Naive thymus-derived CD8-positive, alpha-beta T cell (primary cell): ENCODE measurements at places on chromosomes 6 and 20.

- DNase-seq: no peak
- no peaks in the 10 kb centered on the region for H3K36me3 ChIP-seq
- H3K27me3 ChIP-seq: peaks cover 11% of the 10 kb centered on the region
- no peak overlapping the region for H3K4me3 ChIP-seq
- no peak overlapping the region for H3K27ac ChIP-seq
Measured at GRCh38 chr6:137145421-137145820, 28.0 kb downstream of the IL22RA2 start.

DNA sequence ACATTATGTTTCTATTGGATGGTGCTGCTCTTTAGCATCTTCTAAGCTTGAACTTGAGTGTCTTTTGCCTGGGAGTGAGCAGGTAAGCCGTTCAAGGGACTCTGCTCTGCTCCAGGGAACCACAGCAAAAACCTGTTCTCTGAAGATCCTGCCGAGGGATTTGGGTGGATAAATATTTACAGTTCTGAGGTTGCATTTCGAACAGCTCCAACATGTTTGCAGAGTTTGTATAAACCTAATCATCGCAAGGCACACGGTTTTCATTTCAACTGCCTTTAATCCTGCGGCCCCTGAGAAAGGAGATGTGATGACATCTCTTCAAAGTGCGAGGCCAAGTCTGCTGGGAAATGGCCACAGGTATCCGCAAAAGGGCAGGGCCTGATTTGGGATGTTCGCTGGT is 293.4 kb downstream of the TFAP2C start:
- DNase-seq: no peak
- no peaks in the 10 kb centered on the region for H3K36me3 ChIP-seq
- no peak overlapping the region for H3K4me3 ChIP-seq
- peaks cover 49% of the 10 kb centered on the region for H3K27me3 ChIP-seq
- no peak overlapping the region for H3K27ac ChIP-seq

DNA sequence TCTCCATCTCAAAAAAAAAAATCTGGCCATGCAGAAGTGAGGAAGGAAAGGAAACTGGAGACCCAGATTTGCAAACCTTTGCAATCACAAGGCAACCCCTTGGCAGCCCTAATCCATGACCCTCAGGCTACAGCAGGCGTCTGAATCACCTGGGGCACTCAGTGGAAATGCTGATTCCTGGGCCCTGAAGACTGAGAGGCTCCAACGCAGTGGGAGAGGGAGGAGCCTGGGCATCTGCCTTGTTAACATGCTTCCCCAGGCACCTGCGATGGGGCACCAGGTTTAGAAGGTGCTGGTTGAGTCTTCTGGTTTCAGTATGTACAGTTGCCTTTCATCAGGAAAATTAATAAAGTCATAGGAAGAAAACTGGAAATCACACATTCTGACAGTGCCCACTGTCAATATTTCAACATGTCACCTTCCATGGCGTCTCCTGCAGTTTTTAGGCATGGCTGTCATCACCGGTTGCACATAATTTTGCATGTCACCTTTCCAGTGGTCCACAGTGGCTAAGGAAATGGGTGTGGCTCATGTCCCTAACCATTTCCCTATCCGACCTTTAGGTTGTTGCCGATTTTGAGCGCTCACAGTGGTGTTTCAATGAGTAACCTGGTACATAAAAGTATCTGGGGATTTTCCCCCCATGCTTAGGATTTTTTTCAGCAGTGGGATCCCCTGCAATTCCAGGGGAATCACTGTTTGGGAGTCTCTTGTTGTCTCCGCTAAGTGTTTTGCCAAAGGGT is 56.9 kb downstream of the PREX1 start:
- peak overlapping the region; percentile 97 for H3K27ac ChIP-seq
- H3K4me3 ChIP-seq: no peak overlapping the region
- peaks cover 99% of the 10 kb centered on the region for H3K4me1 ChIP-seq
- no peaks in the 10 kb centered on the region for H3K36me3 ChIP-seq
- no peaks in the 10 kb centered on the region for H3K27me3 ChIP-seq

- DNase-seq: peak; percentile 56
- H3K27me3 ChIP-seq: no peaks in the 10 kb centered on the region
- peak overlapping the region; percentile 91 for H3K27ac ChIP-seq
- no peaks in the 10 kb centered on the region for H3K36me3 ChIP-seq
- peaks cover 5% of the 10 kb centered on the region for H3K4me1 ChIP-seq
Measured at GRCh38 chr20:62891111-62891510, 29.5 kb upstream of the TCFL5 start.

- DNase-seq: no peak
- no peak overlapping the region for H3K4me3 ChIP-seq
- no peaks in the 10 kb centered on the region for H3K4me1 ChIP-seq
- no peak overlapping the region for H3K27ac ChIP-seq
- peaks cover 3% of the 10 kb centered on the region for H3K36me3 ChIP-seq
Measured at GRCh38 chr6:27442932-27443331, 30.0 kb downstream of the ZNF184 start.

- no peak for DNase-seq
- no peak overlapping the region for H3K4me3 ChIP-seq
- H3K4me1 ChIP-seq: no peaks in the 10 kb centered on the region
- H3K27ac ChIP-seq: no peak overlapping the region
- peaks cover 4% of the 10 kb centered on the region for H3K27me3 ChIP-seq
Measured at GRCh38 chr6:125340991-125341390, 39.2 kb upstream of the HDDC2 start.
